ENCODE measurements at places on chromosomes 3 and 15. TPM values are rescaled to one million over a fixed set of nuclear protein-coding genes. Genes with fewer than 3 reads are reported as not detected.
A peak's percentile ranks its signal among the peaks of the same experiment; 100 is the strongest.

DNA sequence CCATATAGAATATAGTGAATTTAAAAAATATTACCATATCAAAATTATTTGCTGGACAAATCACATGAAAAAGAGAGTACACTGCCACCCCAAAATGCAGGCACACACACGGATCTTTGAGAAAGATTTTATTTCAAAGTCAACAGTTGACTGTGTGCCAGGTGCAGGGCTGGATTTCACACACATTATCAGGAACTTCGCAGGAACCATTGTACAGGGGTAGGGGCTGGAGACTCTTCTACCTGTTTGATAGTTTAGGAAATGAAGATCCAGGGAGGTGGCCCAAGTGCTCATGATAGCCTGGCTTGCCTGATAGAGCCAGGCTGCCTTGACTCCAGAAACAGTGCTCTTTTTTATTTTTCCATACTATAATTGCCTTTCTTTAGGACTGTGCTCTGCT is 54.2 kb downstream of the IL1RAP start:
- DNase-seq = no peak

DNA sequence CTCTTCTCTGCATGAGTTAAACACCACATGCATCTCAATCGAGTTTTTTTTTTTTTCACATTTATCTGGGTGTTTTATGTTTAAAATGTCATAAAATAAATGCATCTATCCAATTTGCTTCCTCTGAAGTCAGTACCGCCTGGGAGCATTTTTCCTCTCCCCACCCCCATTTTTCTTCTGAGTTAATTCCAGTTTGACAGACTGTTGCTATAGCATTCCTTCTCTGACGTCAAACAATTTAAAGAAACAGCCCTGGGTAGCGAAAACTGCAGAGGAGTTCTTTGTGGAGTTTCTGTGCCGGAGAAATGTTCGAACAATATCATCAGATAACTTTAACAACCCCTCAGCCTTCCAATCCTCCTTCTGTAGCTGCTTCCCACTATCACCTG is 900 bp upstream of the GNB4 start:
- DNase-seq = no peak

DNA sequence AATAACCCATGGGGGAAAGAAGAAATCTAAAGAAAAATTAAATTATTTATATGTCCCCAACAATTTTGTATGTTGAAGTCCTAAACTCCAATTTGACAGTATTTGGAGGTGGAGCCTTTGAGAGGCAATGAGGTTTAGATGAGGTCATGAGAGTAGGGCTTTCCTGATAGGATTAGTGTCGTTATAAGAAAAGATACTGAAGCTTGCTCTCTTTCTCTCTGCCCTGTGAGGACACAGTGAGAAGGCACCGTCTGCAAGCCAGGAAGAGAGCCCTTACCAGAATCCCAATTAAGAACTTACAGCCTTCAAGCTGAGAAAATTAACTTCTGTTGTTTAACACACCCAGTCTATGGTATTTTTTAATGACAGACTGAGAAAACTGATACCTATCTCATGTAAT is 16.1 kb upstream of the OR5AC2 start:
- no peak for DNase-seq

DNA sequence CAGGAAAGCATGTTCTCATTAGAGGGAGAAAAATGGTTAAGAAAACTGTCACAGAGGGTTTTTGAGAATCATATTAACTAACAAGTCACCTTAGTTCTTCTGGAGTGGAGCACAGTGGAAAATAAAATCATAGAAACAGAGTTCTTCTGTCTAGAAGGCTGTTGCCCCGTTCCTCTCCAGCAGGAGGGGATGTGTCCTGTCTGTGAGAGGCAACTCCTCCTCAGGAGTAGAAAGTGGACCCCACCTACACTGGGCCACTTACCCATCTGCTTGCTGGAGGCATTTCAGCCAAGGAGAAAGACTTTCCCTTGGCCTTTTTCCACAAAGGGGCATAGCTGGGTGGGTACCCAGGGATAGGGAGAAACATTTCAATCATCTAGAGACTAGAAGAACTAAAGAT is 106.6 kb downstream of the SSR3 start:
- no peak for DNase-seq

- no peak for DNase-seq
Measured at GRCh38 chr3:18238332-18238731, 186.8 kb downstream of the SATB1 start.

DNA sequence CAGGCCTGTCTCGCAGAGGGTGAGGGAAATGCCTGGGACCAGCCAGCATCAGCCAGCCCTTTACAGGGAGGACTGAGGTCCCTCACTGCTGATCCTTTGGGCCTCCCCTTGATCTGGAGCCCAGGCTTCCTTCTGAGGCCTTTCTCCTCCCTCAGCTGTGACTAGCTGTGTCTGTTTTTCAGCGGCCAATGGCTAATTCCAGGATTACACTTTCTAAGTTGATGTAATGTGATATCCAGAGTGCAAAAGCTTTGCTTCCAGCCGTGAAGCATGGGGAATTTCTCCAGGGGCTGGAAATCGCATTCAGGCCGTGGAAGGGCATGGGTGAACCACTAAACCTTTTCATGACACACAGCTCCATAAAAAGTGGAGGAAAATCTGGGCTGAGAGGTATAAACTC is 157.6 kb downstream of the SHQ1 start:
- DNase-seq = no peak

- DNase-seq = no peak
Measured at GRCh38 chr3:136952292-136952691, 5.5 kb upstream of the IL20RB start.

- DNase-seq = no peak
Measured at GRCh38 chr15:75153565-75154276, 48.0 kb upstream of the C15orf39 start.

- no peak for DNase-seq
Measured at GRCh38 chr3:124653797-124654469, 76.3 kb upstream of the UMPS start.

GRCh38 chr15:66931768-66932633 is 133.4 kb upstream of the SMAD3 start:
- DNase-seq = no peak

- no peak for DNase-seq
Measured at GRCh38 chr3:58058361-58059263, 50.4 kb downstream of the FLNB start.

DNA sequence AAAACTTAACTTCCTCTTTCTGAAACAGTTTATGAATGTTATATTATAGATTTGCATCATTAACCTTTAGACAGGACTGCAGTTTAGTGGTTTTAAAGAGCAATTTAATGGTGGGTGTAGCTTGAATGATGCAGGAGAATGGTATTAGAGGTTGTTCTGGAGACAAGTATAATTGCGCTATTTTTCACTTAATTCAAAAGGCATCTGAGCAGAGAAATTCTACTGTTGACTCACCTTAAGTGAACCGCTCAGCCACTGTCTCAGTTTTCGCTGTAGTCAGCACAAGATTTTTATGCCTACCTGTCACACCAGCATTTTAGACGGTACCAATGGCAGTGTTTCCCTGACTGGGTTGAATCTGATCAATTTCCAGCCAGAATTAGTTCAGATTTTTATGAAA is 348.8 kb upstream of the DCBLD2 start:
- no peak for DNase-seq

GRCh38 chr3:14148041-14148985 is 23.5 kb downstream of the TMEM43 start:
- DNase-seq = peak; percentile 68

DNA sequence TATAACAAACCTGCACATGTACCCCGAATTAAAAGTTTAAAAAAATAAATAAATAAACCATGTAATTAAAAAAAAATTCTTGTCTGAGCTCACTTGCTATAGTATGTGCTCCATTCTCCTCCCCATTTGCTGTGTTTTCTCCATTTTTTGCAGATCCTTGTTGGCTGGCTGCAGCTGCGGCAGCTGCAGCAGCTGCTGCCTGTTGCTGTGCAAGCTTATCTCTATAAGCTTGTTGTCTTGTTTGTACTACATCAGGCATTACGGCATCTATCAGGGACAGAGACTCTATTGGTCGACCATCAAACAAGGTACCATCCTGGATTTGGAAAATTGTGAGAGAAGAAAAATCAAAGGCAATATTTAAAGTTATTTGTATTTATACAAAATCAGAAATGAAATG is 145.9 kb downstream of the TBL1XR1 start:
- DNase-seq = no peak

- no peak for DNase-seq
Measured at GRCh38 chr3:117611211-117611610, 901.6 kb downstream of the TUSC7 start.

GRCh38 chr3:110708156-110708555 is 363.5 kb upstream of the NECTIN3 start:
- no peak for DNase-seq

DNA sequence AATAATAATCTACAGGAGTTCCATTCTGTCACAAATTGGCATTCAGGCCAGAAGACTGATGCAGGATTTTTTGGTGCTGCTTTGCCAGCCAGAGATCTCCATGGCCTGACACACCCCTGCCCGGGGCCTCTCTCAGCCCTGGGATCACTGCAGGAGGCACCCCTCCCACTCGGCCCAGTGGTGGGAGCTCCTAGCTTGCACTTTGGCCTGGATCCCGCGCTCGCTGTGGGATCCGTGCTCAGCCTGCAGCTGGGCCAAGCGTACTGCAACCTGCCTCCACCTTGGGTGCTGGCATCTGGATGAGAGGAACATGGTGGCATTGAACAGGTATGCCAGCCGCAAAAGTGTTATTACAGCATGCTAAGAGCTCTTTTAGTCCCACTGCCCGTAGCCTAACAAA is 656.7 kb upstream of the CCDC54 start:
- no peak for DNase-seq

DNA sequence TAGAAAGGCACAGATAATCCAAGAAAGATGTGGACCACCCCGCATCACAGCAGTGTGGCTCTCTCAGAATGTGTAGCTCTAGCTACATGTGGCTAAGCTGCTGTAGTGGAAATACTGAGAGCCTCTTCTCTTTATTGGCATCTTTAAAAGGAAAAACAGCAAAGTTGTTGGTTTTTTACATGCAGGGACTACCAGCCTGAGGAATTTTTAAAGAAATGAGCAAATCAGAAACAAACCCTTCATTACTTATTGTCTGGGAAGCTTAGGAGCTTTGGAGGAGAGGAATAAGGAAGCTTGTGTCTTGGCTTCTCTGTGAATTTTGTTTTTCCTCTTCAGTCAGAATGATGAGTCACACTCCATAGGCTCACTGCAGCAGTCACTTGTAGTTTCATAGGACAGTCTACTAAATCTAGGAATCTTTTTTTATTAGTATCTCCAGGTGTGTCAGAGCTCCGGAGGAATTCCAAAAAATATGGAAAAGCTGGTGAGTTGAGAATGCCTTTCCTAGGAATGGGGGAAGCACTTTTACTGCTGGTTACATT is 27.5 kb downstream of the POLG start:
- no peak for DNase-seq

- peak; percentile 91 for DNase-seq
Measured at GRCh38 chr3:69385723-69386555, at the start of gene FRMD4B. Gene FRMD4B (minus strand): TSS chr3:69386088. CDS start chr3:69385989, 99 bp downstream.

DNA sequence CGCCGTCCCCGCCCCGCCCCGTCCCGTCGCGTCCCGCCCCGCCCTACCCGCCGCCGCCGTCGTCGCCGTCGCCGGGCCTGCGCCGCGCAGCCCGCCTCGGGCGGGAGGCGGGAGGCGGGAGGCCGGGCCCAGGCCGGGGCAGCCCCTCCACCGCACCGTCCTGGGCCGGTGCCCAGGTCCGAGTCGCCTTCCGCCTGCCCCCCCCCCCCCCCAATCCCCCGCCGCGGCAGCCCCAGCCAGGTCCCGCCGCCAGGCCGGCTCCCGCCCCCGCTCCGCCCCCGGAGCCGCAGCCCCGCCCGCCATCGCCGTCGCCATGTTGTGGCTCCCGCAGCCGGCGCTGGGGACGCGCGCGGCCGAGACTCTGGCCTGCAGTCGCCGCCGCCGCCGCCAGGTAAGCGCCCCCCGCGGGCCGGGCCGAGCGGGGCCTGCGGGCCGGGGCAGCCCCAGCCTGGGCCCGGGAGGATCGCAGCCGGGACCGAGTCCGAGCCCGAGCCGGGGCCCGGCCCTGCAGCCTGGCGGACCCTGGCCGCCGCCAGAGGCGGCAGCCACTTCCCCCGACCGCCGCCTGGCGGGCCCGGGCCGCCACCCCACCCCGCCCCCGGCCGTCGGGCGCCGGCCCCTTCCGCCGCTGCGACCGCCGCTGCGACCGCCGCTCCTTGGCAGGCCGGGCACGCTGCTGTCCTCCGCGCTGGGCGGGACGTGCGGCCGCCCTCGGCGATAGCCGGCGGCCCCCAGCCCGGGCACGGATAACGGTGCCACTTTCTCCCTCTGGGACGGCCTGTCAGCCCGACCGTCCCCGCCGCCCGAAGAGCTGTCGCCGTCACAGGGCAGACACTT is at the start of gene ZNF592:
TSS of gene ZNF592 (plus strand) at position 319 of the 837 bp plus-strand sequence. CDS start 34,084 bp downstream, outside the sequence.
- DNase-seq = peak; percentile 94

GRCh38 chr3:86787091-86787490 is 203.9 kb downstream of the VGLL3 start:
- DNase-seq = no peak

DNA sequence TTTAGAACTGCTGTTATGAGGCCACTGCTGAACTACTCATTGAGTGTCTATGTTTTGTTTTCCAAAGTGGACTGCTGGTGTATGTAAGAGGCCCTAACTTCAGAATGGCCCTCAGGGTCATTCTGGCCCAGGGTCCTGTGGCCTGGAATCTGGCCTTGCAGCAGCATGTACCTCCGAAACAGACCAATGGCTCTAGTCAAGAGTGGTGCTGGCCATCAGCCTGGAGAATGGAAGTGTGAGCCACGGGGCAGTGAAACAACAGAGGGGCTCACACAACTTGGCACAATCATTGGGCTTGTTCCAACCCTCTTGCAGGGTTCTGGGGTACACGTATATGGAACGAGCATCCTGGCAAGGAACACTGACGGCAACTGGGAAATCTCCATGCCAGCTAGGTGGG is 40.5 kb downstream of the SCN5A start:
- DNase-seq = peak; percentile 58

- no peak for DNase-seq
Measured at GRCh38 chr15:89928421-89928820, 15.7 kb upstream of the ARPIN start.

Gene PPCDC
- 7.2 TPM for total RNA-seq

Gene KCNH8
- total RNA-seq = 0.08 TPM

Gene ARIH1
- total RNA-seq = 182 TPM

Gene RBP2
- not detected for total RNA-seq

Gene FEZF2
- total RNA-seq = not detected

Gene CPNE9
- total RNA-seq = not detected

Gene KCNAB1
- total RNA-seq = 2.5 TPM

Gene C15orf62
- total RNA-seq = not detected

Gene CX3CR1
- 1.3 TPM for total RNA-seq

Gene NR2E3
- not detected for total RNA-seq

Gene LRRN1
- total RNA-seq = 0.59 TPM

Gene IL5RA
- total RNA-seq = 0.40 TPM

Gene PODXL2
- 2.2 TPM for total RNA-seq

Gene RNU5B-1
- 29.8 TPM for total RNA-seq
